ENCODE measurements at places on chromosomes 12 and 14.
A peak's percentile ranks its signal among the peaks of the same experiment; 100 is the strongest.

GRCh38 chr14:99938376-99938775, 126.8 kb upstream of the EVL start:
- no peak for DNase-seq
- H3K36me3 ChIP-seq: peaks cover 27% of the 10 kb centered on the region
- H3K4me3 ChIP-seq: no peak overlapping the region
- H3K4me1 ChIP-seq: peaks cover 7% of the 10 kb centered on the region

GRCh38 chr12:120399531-120399930, 30.6 kb upstream of the MSI1 start:
- H3K27ac ChIP-seq: no peak overlapping the region
- H3K27me3 ChIP-seq: peaks cover 24% of the 10 kb centered on the region
- H3K4me3 ChIP-seq: no peak overlapping the region
- no peaks in the 10 kb centered on the region for H3K36me3 ChIP-seq
- DNase-seq: no peak
- H3K4me1 ChIP-seq: no peaks in the 10 kb centered on the region

- H3K27me3 ChIP-seq: no peaks in the 10 kb centered on the region
- H3K27ac ChIP-seq: no peak overlapping the region
- H3K36me3 ChIP-seq: no peaks in the 10 kb centered on the region
- H3K4me3 ChIP-seq: no peak overlapping the region
- no peaks in the 10 kb centered on the region for H3K4me1 ChIP-seq
- DNase-seq: no peak
These were observed 727.6 kb downstream of the VRK1 start for GRCh38 chr14:97524589-97525319.

- H3K4me3 ChIP-seq: no peak overlapping the region
- H3K4me1 ChIP-seq: no peaks in the 10 kb centered on the region
- no peaks in the 10 kb centered on the region for H3K36me3 ChIP-seq
These were observed 109.6 kb downstream of the DYRK2 start for GRCh38 chr12:67758119-67758518.

DNA sequence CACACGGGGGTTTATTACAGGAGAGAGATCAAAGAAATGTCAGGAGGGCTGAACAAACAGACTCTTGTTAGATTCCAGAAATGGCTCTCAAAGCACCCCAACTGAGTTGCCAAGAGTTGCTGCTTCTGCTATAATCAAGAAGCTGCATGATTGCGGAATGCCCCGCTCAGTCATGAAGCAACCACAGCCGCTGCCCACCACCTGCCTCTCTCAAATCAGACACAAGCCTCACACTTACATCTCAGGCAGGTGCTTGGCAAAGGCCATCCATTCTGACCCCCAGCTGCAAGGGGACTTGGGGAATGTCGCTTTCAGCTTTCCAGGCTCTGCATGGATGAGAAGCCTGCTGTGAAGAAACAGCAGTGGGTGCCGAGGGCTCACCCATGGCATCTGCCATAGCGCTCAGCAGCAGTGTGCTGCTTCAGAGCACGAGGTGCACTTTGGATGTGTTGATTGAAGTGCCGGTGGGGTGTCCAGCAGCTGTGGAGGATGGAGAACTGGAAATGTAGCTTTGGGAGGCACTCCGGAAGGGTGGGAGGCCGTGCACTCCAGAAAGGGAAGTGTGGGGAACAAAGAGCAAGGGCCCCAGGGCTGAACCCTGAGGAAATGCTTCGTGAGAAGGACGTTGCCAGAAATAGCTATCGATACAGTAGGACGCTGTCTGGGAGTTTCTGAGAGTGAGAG, 37.7 kb downstream of the LRRC74A start:
- H3K4me1 ChIP-seq: peaks cover 9% of the 10 kb centered on the region
- peaks cover 9% of the 10 kb centered on the region for H3K27me3 ChIP-seq
- no peak overlapping the region for H3K4me3 ChIP-seq
- no peaks in the 10 kb centered on the region for H3K36me3 ChIP-seq

GRCh38 chr12:110373025-110373424, 30.5 kb downstream of the ANAPC7 start:
- peaks cover 55% of the 10 kb centered on the region for H3K4me1 ChIP-seq
- H3K36me3 ChIP-seq: peaks cover 48% of the 10 kb centered on the region
- H3K27me3 ChIP-seq: no peaks in the 10 kb centered on the region
- no peak overlapping the region for H3K4me3 ChIP-seq
- H3K27ac ChIP-seq: peak overlapping the region; percentile 79
- DNase-seq: no peak

GRCh38 chr12:62584619-62585018, 118.0 kb downstream of the MON2 start:
- no peak overlapping the region for H3K27ac ChIP-seq
- H3K36me3 ChIP-seq: peaks cover 6% of the 10 kb centered on the region
- H3K27me3 ChIP-seq: no peaks in the 10 kb centered on the region
- H3K4me3 ChIP-seq: no peak overlapping the region
- no peaks in the 10 kb centered on the region for H3K4me1 ChIP-seq

DNA sequence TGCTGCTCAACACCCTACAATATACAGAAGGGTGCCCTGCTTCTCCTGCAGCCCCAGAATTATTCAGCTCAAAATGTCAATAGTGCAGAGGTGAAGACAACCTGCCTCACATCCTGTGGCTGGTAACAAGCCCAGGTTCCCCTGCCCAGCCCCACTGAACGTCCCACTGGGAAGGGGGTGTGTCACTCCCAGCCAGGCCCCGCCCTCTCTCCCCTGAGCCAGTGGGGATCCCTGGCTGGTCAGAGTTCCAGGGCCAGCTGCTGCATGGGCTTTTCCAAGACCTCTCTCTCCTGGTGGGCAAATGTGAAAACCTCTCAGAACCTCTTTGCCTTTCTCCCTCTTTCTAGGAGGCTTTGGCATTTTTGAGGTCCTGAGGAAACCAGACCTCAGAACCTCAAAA, 13.7 kb upstream of the LHX5 start:
- H3K4me3 ChIP-seq: no peak overlapping the region
- H3K27me3 ChIP-seq: peaks cover 76% of the 10 kb centered on the region
- H3K36me3 ChIP-seq: no peaks in the 10 kb centered on the region
- no peak overlapping the region for H3K27ac ChIP-seq
- H3K4me1 ChIP-seq: no peaks in the 10 kb centered on the region
- DNase-seq: no peak

GRCh38 chr14:49792618-49793017, 24.7 kb downstream of the KLHDC2 start:
- no peak overlapping the region for H3K27ac ChIP-seq
- no peaks in the 10 kb centered on the region for H3K4me1 ChIP-seq
- no peak overlapping the region for H3K4me3 ChIP-seq
- no peaks in the 10 kb centered on the region for H3K27me3 ChIP-seq
- DNase-seq: no peak

DNA sequence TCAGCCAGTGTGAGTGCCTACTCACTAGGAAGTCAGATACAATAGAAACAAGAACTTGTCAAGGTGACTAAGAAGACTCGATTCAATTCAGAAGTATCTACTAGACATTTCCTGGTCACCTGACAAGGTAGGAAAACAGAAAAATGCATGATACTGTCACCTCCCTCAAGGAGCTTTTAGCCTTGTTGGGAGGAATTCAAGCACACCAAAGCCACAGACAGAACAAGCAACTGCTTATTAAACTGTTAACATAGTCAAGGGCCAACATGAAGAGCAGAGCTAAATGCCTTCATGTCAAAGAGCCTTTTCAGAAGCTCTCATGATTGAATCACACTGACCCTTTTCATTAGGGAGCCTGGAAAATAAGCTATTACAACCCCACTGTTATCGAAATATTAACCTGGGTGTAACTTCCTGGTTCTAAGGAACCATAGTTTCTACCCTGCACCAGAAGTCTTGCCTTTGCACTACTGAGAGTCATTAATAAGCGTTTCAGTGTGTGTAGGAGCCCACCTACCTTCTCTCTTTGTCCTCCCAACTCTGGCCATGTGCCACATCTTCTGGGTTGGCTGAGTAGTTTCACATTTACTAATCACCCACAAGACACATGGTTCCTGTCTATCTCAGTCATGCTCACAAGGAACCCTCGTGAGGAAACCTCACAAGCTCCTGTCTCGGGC, 31.0 kb upstream of the LGALS3 start:
- peak overlapping the region; percentile 96 for H3K27ac ChIP-seq
- no peaks in the 10 kb centered on the region for H3K27me3 ChIP-seq
- H3K4me3 ChIP-seq: no peak overlapping the region
- H3K4me1 ChIP-seq: peaks cover 65% of the 10 kb centered on the region
- no peak for DNase-seq

- no peaks in the 10 kb centered on the region for H3K36me3 ChIP-seq
- DNase-seq: no peak
- no peak overlapping the region for H3K27ac ChIP-seq
- H3K4me3 ChIP-seq: no peak overlapping the region
- H3K4me1 ChIP-seq: peaks cover 9% of the 10 kb centered on the region
- H3K27me3 ChIP-seq: peaks cover 7% of the 10 kb centered on the region
These were observed 70.9 kb downstream of the VWF start for GRCh38 chr12:6053541-6053940.

DNA sequence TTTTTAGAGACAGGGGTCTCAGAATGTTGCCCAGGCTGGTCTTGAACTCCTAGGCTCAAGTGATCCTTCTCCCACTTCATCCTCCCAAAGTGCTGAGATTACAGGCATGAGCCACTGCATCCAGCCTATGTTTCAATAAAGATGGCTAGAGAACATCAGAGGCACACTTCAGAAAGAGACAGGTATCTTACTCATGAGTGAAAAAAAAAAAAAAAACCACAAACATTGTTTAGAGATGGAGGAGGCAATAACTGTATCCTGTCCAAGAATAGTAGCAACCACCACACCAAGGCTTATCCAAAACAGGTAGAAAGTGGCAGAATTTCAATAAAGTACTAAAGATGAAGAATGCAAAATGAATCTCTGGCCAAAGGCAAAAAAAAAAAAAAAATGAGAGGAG, 30.3 kb downstream of the EEA1 start:
- no peak for DNase-seq
- peak overlapping the region; percentile 89 for H3K27ac ChIP-seq
- no peaks in the 10 kb centered on the region for H3K36me3 ChIP-seq
- no peaks in the 10 kb centered on the region for H3K27me3 ChIP-seq
- no peak overlapping the region for H3K4me3 ChIP-seq

GRCh38 chr12:71441836-71442566, 2.4 kb downstream of the LGR5 start:
- peaks cover 27% of the 10 kb centered on the region for H3K4me1 ChIP-seq
- peak overlapping the region; percentile 63 for H3K4me3 ChIP-seq
- DNase-seq: no peak
- peaks cover 61% of the 10 kb centered on the region for H3K27me3 ChIP-seq

- H3K27me3 ChIP-seq: no peaks in the 10 kb centered on the region
- H3K27ac ChIP-seq: no peak overlapping the region
- H3K4me3 ChIP-seq: no peak overlapping the region
- H3K4me1 ChIP-seq: peaks cover 41% of the 10 kb centered on the region
- peak; percentile 60 for DNase-seq
These were observed 15.3 kb downstream of the FAM222A start for GRCh38 chr12:109728921-109729320.

GRCh38 chr12:50326590-50327284, 43.4 kb upstream of the LIMA1 start:
- H3K4me1 ChIP-seq: peaks cover 11% of the 10 kb centered on the region
- no peak overlapping the region for H3K4me3 ChIP-seq
- no peaks in the 10 kb centered on the region for H3K27me3 ChIP-seq
- no peaks in the 10 kb centered on the region for H3K36me3 ChIP-seq
- H3K27ac ChIP-seq: no peak overlapping the region
- no peak for DNase-seq

GRCh38 chr12:105492591-105493545, 162.4 kb downstream of the C12orf75 start:
- H3K27ac ChIP-seq: no peak overlapping the region
- H3K4me1 ChIP-seq: no peaks in the 10 kb centered on the region
- H3K36me3 ChIP-seq: no peaks in the 10 kb centered on the region
- H3K27me3 ChIP-seq: no peaks in the 10 kb centered on the region

GRCh38 chr12:94271351-94271750, 123.0 kb downstream of the PLXNC1 start:
- no peaks in the 10 kb centered on the region for H3K27me3 ChIP-seq
- no peak overlapping the region for H3K4me3 ChIP-seq
- H3K4me1 ChIP-seq: peaks cover 18% of the 10 kb centered on the region
- DNase-seq: peak; percentile 37

DNA sequence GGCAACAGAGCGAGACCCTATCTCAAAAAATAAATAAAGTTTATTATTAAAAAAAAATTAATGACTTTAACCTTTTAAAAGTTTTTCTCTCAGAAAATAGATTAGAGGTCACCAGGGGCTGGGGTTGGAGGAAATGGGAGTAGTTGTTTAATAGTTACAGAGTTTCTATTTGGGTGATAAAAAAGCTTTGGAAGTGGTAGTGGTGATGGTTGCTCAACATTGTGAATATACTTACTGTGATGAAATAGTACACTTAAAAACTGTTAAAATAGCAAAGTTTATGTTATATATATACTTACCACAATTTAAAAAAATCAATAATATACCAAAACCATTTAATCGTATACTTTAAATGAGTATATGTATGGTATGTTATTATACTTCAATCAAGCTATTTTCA, 59.6 kb downstream of the ARL6IP4 start:
- no peak overlapping the region for H3K27ac ChIP-seq
- no peaks in the 10 kb centered on the region for H3K36me3 ChIP-seq
- DNase-seq: no peak
- H3K4me3 ChIP-seq: no peak overlapping the region
- H3K27me3 ChIP-seq: no peaks in the 10 kb centered on the region

DNA sequence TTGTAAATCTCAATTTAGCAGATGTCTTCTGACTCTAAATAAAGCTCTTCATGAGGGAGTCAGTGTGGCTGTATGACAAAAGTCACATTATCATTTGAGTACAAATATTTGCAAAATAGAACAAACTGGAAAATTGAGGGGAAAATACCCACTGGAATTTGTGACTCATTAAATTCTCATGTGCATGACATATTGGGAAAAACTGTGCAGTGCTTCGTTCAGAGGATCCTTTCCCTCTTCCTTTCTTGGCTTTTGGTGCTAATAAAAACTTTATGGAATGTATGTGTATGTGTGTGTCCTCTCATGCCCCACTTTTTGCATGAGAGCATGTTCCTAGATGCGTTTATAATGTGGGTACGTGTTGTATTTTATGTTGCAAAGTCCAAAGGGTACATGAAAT, 267.8 kb downstream of the KTN1 start:
- H3K4me1 ChIP-seq: peaks cover 31% of the 10 kb centered on the region
- H3K27ac ChIP-seq: no peak overlapping the region
- no peak overlapping the region for H3K4me3 ChIP-seq
- no peak for DNase-seq
- no peaks in the 10 kb centered on the region for H3K36me3 ChIP-seq

DNA sequence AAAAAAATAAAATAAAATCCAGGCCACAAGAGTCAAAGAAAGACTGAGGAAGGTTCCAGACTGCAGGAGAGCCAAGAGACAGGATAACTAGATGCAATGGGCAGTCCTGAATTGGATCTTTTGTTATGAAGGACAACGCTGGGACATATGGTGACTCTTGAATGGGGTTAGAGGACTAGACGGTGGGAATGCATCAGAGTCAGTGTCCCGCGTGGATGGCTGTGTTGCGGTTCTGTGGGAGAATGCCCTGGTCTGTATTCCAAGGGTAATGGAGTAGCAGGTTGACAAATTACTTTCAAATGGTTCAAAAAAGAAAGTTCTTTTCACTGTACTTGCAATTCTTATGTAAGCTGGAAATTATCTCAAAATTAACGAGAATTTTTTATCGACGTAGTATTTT, 20.1 kb downstream of the SSH1 start:
- peaks cover 67% of the 10 kb centered on the region for H3K4me1 ChIP-seq
- H3K4me3 ChIP-seq: no peak overlapping the region
- no peaks in the 10 kb centered on the region for H3K36me3 ChIP-seq
- H3K27ac ChIP-seq: peak overlapping the region; percentile 84
- no peak for DNase-seq
